Caki2 (cell line): ENCODE measurements at places on chromosomes 2 and 18. TPM values are rescaled to one million over a fixed set of nuclear protein-coding genes. Genes with fewer than 3 reads are reported as not detected.

The ZC3H8 gene
- 4.0 and 6.3 TPM in 2 replicates for total RNA-seq

The TRIM43 gene
- total RNA-seq, result not detected in 2 replicates

The REG3G gene
- not detected in 2 replicates for total RNA-seq

GRCh38 chr2:226788064-226788463, 11.6 kb downstream of the IRS1 start:
- DNase-seq, result no peak
